ENCODE measurements at places on chromosomes 6 and 20.

DNA sequence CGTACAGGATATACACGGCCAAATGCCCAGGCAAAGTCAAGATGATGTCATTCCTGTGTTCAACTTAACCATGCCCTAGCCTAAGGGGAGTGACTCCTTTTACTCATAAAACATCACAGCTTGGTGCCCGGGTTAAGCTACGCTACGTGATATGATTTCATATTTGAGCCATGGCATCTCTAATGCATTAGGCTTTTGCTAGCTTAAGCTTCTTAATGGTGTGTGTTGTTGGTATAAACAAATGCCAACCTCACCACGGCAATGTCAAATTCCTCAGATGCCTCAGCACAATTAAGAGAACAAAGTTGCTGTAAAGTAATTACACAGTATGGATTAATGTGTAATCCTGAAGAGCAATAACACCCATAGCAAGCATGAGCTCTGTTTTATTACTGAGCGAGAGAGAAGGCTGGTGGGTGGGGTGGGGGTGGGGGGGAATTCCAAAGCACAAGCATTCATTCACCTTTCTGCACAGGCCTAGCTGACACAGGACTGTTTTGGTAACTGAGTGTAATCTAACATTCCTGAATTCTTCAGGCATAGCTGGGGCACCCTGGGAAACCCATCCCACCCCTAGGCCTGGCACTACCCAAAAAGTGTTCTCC is 44.7 kb upstream of the CNKSR3 start:
- no peak for DNase-seq

- DNase-seq: no peak
Measured at GRCh38 chr6:43914272-43915147, 144.5 kb downstream of the VEGFA start.

DNA sequence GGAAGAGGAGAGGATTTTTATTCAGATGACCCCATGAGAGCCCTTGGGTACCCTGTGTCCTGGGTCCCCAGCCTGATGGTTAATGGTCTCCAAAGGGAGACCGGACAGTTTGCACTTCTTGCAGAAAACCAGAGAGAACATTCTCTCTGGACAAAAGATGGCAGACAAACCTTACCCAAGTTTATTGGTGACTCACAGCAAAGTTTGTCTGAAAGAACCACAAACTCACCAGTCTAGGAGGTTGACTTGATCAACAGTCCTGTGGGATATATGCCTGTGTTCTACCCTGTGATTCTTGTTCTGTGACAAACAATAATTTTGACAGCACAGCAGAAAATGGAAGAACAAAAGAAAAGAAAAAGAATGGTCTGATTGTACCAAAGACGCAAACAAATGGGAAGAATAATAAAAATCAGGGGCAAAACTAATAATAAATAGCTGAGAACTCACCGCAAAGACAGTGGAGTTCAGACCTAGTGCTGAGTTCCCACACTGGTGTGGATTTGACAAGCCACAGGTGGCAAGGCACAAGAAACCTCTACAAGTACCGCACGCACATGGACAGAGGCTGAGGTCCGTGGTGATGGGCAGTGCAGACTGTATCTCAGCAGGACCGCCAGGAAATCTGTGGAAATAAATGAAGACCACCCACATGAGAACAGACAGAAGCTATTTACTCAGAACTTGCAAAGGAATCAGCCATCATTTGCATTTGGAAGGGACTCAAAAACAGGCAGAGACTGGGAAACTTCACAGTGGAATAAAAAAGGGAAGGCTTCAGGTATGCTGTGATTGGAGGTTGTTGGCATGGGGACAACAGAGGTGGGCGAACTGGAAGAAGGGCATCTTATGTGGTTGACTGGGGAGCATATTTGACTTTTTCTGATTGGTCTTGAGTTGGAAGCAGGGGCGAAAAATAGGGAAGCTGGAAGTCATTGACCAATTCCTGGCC is 246.3 kb upstream of the RNF24 start:
- no peak for DNase-seq

DNA sequence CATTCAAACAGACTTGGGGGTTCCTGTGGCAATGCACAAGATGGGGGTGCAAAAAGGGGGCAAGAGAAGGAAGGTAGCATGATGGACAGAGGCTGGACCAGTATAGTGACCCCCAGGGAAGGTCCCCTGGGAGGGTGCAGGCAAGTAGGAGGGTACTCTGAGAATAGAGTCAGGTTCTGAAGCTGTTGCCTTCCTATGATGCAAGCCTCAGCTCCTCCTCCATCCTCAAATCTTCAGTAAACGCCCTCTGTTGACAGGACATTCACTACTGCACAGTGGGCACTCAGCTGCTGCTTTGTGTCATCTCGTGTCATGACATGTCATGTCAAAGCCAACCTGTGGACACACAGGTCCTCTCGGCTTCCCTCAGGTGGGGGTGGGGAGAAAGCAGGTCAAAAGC is 5.8 kb upstream of the SDCBP2 start:
- DNase-seq: no peak

DNA sequence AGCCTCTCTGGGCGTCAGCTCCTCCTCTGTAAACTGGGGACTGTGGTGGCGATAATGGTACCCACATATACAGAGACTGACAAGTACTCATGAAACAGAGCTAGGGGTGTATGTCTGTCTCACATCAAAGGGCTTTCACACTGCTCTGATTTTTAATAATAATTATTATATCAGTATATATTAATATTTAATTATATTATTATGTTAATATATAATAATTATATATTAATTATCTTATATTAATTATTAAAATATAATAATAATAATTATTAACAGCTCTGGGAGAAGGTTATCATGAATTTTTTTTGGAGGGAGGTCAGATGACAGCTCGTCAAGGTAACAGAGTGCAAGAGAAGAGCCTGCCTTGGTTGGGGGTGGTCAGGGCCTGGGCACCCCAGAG is 173.6 kb downstream of the NRN1 start:
- no peak for DNase-seq

DNA sequence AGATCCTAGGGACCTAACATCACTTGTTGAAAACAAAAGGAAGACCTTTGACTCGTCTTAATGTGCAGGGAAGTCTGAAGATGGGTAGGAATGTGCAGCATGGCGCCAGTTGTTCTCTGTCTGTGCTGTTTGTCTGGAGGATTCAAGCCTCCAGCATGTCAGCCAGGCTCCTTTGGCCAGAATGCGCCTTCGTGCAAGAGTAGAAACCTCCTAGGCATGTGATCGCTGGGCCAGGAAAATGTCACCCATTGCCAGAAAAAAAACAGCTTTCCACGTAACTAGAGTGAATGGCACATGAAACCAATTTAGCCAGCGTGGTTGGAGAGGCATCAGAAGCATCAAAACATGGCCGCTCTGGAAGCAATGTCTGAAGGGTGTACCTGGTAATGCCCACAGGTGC is 132.7 kb downstream of the EDN1 start:
- no peak for DNase-seq

GRCh38 chr20:32893263-32894025 is 34.7 kb downstream of the EFCAB8 start:
- no peak for DNase-seq

DNA sequence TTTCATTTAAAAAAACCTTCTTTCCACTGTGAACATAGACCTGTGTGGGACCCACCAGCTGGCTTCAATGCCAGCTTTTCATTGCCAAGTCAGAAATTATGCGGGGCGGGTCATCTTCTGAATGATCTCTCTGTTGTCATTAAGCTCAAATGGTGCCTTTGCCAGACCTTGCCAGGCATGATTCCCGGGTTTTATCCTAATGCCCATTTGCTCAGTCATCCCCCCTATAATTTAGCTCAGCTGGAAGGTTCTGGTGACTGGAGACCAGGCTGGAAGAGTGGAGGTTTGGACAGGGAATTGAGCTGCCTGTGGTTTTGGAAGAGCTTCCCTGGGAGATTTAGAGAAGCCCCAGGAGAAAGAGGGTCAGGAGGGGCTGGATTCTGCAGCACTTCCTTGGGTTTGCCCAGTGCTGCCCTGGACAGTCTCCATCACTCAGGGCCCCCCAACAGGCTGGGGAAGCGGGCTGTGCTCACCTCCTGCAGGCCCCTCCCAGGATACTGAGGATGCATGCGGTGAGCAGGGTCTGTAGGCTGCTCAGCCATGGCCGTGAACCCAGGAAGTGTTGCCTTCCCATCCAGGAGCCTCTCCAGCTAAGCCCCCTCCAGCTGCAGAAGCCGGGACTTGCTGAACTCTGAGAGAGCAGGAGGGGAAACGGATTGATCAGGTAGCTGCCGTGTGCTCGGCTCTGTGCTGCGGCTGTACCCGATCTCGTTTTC is 273.0 kb downstream of the CDH4 start:
- no peak for DNase-seq

GRCh38 chr6:3328145-3328544 is 69.4 kb downstream of the PSMG4 start:
- DNase-seq: no peak

DNA sequence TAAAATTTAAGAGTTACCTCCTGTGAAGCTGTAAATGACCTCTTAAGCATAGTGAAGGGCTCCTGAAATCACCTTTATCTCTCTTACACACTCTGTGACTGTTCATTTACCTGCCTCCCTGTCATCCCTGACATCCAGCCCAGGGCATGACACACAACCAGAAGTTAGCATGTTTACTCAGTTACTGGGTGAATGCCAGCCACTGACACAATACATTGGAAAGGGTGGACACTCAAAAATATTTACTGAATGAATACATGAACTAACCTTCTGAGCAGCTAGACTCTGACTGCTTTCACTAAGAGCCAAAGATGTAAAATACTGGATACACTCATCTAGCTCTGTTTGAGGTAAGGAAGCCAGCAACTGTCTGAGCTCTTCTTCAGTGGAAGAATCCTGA is 25.3 kb downstream of the SERAC1 start:
- DNase-seq: no peak

DNA sequence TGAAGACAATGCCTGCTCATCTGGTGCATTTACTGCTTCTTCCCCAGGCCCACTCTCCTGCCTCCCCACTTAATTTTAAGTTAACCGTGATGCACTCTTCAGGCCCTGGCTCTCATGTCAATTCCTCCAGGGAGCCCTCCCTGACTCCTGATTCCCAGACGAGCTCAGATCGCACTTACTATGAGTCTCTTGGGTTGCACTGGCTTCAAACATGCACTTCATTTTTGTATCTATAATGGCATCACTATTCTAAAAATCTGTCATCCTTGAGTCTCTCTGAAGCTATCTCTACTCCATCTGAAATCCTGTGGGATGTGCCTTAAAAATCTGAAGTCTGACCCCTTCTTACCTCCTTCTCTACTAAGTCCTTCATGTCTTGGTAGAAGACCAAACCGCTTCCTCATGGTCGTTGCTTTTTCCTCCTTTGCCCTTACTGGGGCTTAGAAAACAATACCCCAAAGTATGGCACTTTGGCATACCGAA is 24.7 kb downstream of the COX4I2 start:
- no peak for DNase-seq

DNA sequence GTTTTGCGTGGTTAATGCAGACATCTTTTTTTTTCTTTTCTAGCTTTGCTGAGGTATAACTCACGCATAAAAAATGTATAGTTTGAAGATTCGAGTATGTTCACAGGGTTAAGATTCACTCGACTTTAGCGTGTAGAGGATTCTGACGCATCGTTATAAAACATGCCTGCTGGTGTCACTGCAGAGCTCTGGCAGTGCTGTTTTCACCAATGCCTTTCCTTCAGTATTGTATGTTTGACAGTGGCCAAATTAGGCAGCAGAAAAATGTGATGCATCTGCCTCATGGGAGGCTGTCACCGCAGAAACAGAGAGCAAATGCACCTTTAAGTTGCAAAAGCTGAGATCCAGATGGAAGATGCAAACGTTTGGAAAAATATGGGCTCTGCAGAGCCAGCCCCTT is 18.0 kb upstream of the SIRPB2 start:
- no peak for DNase-seq

DNA sequence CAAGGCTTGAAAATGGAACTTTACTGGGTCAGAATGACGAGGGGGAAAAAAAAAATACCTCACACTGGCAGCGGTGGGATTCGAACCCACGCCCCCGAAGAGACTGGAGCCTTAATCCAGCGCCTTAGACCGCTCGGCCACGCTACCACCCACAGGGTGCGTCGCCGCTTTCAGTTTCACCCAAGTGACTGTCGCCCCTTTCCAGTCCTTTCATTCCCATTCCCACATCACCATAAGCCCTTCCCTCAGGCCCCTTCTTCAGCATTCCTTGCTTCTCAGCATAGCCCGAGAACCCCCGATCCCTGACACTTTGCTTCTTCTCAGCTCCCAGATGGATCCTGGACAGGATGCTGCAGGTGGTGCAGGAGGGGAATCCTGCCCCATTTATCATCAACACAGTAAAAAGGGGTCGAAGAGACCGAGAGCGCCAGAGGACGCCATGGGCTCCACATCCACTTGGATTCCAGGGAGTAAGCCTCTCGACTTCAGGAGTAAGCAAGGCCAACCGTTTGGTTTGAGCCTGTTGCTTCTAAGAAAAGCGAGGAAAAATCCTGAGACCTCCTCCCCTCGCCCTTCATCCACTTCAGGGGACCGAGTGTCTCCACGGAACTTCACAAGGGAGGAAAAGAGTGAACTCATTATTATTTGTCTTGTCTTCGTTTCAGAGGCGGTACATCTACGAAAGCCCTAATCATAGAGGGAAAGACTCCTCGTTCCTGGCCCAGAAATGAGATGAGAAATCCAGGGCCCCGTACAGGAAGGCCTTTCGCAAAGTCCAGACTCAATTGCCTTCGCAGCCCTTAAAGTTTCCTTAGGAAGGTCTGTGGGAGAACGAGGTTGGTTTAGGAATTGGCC is 20.0 kb upstream of the TRIM27 start:
- DNase-seq: no peak

DNA sequence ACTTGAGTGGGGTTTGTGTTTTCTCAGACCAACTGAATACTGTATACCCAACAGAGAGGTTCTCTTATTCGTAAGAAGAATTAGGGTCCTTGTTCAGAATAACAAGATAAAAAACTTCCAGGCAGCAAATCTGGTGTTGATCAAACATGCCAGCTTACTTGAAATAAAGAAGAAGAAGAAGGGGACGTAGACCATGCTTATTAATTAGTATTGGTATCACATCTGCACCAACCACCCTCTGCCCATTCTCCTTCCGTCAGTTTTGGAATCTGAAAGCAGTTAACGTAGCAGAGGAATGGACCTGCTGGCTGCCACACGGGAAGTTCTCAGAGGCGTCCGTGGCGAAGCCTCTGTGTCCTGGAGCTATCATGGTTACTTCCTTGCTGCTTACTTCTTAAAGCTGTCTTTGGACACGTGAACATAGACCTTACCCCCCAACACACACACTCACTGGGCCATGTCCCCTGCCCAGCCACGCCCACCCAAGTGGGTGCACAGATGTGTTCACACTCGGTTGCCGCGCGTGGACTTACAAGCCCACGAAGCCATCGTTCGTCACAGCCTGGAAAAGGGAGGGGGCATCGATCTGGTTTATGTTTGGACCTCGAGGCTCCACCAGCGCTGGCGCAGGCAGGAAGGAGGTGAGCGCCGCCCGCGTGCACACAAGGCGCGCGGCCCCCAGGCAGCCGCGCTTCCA is 4.1 kb upstream of the DLL1 start:
- no peak for DNase-seq

DNA sequence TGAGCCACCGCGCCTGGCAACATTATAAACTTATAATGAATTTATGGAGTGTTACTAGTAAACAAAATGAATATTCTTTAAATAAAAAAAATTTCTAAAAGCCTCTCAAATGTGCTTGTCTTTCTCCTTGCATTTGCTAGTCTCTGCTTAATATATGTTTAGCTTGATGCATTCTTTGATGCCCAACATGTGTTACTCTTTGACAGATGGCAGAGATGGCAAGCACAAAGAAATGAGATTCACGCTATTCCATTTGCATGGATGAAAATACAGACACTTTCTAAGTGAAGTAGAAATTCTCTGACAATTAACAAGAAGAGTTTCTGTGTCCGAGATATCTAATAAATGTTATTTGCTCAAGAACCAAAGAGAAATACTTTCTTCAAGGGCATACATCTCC is 30.1 kb downstream of the DCDC2 start:
- DNase-seq: no peak

GRCh38 chr6:75438013-75438431 is 55.6 kb downstream of the FILIP1 start:
- no peak for DNase-seq

Data from stimulated activated CD8-positive, alpha-beta memory T cell treated with anti-CD3 and anti-CD28 coated beads, Interleukin-7, amount 100 ng/mL, for 1 hour (primary cell).